ENCODE measurements at places on chromosomes 16 and 17.

DNA sequence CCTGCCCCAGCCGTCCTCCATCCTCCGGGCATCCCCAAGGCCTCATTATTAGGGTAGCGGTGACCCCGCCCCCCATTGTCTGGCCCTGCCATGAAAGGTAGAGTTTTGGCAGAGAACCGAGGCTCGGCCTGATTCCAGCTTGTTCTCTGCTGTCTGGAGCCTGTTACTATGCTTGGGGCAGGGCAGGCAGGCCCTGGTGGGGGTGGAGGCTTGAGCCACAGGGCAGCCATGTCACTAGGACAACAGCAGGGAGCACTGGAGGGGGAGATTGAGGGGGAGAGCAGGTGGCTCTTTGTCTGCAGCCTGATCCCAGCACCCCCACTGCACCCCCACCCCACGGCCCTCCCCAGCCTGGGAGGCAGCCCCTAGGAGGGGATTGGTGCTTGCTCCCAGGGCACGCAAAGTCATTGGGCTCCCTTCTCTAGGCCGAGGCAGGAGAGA, 15.4 kb downstream of the RHBDL3 start:
- DNase-seq = no peak

GRCh38 chr16:49619811-49620157, 236.1 kb downstream of the ZNF423 start:
- no peak for DNase-seq

- no peak for DNase-seq
These were observed 31.8 kb downstream of the HSBP1 start for GRCh38 chr16:83839561-83839960.

GRCh38 chr17:77840513-77841165, 117.9 kb upstream of the TNRC6C start:
- DNase-seq = no peak

DNA sequence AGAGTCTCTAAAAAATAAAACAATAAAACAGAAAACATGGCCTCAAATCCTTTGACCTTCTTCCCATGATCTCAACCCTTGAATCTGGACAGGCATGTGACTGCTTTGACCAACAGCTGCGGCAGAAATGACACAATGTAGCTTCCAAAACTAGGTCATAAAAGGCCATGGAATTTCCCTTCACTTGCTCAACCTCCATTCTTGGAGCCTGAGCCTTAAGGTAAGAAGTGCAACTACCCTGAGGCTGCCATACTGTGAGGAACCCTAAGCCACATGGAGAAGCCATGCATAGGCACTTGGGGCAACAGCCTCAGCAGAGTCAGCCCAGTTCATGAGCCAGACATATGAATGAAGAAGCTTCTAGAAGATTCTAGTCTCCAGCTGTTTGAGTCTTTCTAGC, 75.7 kb upstream of the BRD7 start:
- DNase-seq = no peak

- no peak for DNase-seq
These were observed 258.2 kb upstream of the TNRC6C start for GRCh38 chr17:77700165-77700881.

DNA sequence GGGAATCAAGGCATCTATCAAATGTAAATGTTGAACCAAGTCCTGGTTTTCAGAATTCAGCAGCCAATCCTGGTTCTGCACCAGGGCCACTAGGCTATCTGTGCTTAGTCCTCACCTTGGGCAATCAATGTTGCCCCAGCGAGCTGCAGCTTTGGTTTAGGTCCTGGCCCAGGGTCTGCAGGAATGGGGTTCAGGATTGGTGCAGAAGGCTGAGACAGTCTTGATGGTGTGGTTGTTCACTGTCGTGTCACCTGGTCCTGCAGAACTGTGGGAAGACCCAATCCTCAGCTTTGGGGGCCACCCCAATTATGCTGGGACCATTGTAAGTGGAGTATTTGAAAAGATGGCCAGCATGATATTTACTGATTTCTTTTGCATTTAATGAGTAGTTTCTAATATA, 10.6 kb downstream of the TERF2IP start:
- no peak for DNase-seq

GRCh38 chr17:65071861-65072260, 15.3 kb upstream of the GNA13 start:
- DNase-seq = no peak

GRCh38 chr17:80316927-80317705, 56.5 kb downstream of the RNF213 start:
- no peak for DNase-seq

- no peak for DNase-seq
These were observed 97.2 kb downstream of the ZNF18 start for GRCh38 chr17:11900041-11900476.

DNA sequence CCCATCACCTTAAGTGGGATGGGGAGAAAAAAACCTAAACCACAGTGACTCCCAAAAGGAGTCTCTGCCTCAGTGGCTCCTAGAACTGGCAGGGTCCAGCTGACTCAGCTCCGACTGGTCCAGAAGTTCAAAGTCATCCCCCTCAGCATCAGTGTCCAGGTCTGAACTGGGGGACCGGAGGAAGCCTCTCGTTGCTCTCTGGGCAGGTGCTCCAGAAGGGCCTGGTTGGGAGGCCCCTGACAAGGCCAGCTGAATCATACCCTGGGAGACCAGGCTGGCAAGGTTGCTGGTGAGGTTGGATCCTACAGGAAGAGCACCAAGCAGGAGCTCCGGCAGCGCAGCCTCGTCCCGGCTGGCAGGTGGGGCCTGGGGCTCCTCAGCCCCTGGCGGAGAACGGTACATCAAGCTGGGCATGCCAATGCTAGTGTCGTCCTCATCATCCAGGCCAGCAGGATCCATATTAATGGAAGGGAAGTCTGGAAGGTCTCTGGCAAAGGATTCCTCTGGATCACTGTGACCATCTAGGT, 4.3 kb upstream of the PSMC3IP start:
- no peak for DNase-seq

- no peak for DNase-seq
These were observed 113.3 kb downstream of the XYLT1 start for GRCh38 chr16:17357307-17358062.

DNA sequence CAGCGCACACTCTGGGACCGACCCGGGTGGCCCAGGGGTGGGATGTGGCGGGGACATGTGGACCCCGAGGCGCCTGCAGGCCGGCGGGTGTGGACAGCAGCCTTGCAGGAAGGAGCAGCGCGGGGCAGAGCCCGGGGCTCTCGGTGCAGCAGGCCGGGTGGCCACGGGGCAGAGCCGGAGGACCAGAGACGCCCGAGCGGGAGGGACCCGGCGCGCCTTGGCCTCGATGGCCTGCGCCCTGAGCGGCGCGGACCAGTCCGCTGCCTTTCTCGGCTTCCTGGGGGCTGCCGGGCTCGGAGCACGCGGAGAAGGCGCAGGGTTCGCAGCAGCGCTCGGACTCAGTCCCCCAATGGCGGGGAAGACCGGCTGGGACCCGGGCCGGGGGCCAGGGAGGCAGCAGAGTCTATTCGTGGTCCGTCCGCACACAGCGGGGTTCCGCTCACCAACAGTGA, 43.4 kb downstream of the OSBPL7 start:
- no peak for DNase-seq

DNA sequence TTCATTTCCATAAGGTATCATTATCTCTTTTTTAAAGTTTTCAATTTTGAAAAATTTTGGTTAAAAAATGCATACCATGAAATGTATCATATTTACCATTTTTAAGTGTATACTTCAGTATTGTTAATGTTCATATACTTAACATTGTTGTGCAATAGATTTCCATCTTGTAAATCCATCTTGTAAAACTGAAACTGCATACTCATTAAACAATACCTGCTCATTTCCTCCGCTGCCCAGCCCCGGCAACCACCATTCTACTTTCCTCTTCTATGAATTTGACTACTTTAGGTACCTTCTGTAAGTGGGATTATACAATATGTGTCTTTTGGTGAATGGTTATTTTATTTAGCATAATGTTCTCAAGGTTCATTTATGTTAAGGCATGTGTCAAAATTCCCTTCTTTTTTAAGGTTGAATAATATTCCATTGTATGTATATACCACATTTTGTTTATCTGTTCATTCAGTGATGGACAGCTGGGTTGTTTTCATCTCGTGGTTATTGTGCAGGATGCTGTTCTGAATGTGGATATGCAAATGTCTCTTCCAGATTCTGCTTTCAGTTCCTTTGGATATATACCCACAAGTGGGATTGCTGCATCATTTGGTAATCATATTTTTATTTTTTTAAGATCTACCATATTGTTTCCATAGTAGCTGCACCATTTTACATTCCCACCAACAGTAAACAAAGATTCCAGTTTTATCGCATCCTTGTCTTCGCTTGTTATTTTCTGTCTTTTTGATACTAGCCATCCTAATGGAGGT, 6.7 kb downstream of the CCL2 start:
- no peak for DNase-seq

- no peak for DNase-seq
These were observed 21.1 kb downstream of the KNOP1 start for GRCh38 chr16:19696961-19697360.

Data from GM13977 (cell line).